ENCODE measurements at places on chromosomes 1 and 21.

DNA sequence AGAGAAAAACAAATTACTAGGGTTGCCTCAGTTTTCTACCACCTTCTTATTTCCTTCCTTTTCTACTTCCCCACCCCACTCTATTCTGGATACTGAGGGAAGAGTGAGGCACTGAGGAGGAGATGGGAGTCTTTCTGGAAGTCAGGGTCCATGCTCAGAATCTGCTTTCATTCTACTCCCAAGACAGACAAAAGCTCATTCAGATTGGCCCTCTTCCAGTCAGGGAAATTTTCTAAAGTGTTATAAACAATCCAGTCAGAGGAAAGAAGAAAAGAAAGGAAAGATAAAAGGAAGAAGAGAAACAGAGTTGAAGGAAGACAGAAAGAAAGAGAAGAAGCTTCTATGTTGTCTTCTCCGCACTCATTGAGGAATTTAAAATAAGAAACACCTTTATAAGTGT lies 228.6 kb downstream of the COP1 start:
- no peak for DNase-seq

- no peak for DNase-seq
Observed at GRCh38 chr1:167665469-167665868, 35.4 kb downstream of the RCSD1 start.

GRCh38 chr1:242402956-242403355 lies 121.5 kb downstream of the PLD5 start:
- no peak for DNase-seq

DNA sequence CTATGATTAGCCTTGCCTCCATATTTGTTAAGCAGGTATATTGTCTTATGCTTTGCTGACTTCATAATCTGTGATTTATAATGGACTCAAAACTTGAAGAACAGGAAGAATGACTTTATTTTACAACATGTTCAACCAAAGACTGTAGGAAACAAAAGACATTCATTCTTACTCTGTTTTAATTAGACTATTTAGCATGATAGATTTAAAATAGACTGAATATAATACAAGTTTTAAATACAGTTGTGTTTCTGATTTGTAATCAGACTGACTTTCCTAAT lies 63.1 kb downstream of the CDC14A start:
- no peak for DNase-seq

Data from lower lobe of right lung (tissue), 2 donors.